ENCODE measurements at places on chromosomes 4 and X.

GRCh38 chrX:43702079-43702524, 46.0 kb downstream of the MAOA start:
- no peak for ATAC-seq

DNA sequence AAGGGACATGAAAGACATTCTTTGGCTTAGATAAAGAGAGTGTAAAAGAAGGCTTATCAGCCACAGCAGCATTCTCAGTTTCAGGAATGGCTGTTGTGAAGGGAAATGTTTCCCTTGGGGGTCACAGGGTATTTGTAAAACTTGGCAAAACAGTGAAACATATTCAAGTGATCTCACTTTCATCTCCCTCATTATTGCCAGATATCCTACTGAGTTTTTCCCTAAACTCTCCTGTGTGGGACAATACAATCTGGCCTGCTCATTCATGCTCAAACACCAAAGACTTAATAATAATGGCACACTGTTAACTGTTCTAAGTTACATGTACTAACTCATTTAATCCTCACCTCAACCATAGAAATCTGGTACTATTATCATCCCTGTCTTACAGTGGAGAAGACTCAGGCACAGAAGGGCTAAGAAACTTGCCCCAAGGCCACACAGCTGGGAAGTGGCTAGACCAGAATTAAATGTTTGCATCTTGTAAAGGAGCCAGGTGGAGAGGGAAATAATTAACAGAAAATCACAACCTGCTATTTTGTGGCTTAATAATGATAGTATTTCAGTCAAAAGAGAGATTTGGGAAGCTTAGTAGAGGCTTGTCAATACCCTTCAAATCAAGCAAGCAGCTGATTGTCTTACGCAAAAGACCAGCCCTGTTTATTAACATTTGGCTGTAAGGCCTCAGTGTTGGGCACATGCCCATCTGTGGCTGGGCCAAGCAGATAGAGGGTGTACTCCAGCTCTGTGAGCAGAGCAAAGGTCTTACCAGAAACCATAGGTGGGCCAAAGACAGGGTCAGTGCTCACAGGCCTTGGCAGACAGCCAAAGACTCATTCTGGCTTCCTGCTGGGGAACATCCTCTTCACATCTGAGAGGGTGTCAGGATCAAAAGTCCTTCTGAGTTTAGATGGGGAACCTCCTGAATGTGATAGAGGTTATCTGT, 17.3 kb downstream of the SMPX start:
- no peak for ATAC-seq

DNA sequence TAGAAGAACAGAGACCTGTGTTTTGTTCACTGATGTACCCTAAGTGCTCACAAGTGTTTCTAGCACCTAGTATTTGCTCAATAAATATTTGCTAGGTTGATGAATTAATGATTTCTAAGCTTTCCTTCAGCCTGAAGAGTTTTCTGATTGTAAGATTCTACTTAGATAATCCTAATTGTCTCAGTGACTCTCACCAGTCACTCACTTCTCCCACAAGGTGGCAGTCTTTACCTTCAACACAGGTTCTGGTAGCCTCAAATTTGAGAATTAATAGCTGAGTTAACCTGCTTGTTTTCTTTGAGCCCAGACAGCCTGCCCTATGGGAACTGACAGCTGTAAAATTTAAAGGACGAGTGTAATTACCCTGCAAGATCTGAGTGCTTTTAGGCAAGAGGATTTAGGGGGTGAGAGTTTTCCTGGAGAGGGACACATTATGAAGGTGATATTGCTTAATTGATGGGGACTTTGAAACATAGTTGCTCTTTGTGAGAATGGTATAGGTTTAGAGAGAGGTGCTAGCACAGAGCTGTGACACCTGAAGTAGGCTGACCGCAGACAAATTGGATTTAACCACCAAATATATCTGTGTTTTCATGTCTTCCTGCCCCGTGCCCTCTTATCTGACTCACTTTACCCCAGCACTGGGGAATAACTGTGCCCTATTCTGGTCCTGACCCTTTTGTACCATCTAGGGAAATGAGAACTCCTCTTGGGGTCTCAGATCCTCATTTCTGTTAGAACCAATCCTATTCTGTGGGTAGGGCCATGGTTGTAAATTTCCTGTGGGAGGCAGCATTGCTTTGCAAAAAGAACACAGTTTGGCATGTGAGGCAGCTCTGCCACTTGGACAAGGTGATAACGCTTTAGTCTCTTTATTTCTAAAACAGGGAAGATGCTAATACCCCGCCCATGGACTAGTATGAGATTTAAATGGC, 27.7 kb downstream of the CD38 start:
- peak; percentile 62 for ATAC-seq

DNA sequence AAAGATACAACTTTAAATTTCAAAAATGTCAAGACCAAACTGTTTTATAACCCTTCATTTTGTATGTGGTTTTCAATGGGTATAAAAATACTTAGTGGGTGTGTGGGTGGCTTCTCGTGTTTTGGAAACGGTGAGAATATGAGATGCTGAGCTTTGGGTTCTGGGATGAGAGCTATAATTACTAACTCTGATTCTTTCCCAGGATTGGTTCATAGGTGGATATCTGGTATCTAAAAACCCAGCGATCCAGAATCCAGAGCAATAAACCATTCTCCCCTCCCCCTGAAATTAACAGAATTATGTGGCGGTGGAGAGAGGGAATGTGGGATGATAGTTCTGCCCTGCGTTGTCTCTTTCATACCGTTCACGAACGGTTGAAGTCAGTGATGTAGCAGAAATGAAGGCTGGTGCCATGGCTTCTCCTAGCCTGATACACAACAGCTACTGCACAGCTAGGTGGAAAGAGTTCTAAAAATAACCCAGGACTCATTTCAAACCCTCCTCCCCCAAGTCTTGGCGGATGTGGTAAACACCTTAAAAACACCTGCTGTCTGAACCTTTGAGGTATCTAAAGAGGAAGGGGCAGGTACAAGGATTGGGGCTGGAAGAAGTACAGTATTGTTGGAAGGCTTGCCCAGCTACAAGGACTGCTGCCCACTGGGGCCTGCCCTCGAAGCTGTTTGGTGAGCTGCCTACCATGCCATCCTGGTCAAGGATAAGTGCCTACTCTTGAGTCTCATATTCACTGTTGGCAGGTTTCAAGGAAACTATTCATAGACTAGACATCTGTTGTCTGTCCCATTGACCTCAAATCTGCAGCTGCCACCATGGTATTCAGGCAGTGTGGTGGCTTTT, 44.5 kb downstream of the SEPTIN11 start:
- peak; percentile 77 for ATAC-seq

Measured in activated T-helper 17 cell treated with anti-CD3 and anti-CD28 coated beads, Interleukin-2, amount 50 U/mL, for 72 hours (primary cell).